ENCODE measurements at places on chromosomes 4 and X. TPM values are rescaled to one million over a fixed set of nuclear protein-coding genes. Genes with fewer than 3 reads are reported as not detected.

- no peak for DNase-seq
Observed at GRCh38 chr4:12050357-12050756, 621.7 kb upstream of the HS3ST1 start.

- DNase-seq = no peak
Observed at GRCh38 chr4:35975617-35976355, 268.5 kb downstream of the ARAP2 start.

DNA sequence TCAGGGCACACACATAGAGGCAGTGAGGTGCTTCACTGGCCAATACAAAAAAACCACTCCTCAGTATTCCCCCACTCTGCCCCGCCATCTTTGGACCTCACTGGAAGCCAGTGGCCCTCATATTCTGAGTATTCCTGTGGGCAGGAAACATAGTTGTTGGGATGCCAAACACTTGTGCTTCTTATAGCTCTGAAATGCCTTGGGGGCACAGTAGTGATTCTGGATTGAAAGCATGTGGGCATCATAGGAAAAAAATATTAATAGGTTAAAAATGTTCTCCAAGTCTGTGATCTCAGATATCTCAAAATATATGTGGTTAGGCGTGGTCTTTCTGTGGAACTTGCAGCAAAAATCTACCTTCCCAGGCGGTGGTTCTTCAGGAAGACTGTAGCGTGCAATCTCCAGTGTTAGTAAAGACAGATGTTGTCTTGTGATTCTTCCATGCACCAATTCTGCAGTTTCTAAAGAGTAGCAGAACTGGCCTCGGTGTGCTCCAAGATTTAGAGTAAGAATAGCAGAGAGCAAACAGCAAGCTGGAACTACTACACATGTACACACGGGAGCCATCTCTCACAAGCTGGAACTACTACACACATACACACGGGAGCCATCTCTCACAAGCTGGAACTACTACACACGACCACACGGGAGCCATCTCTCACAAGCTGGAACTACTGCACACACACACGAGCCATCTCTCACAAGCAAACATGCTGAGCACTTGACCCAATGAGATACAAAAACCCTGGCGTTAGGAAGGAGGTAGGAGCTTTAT is 8.0 kb upstream of the TENM3 start:
- DNase-seq = no peak

DNA sequence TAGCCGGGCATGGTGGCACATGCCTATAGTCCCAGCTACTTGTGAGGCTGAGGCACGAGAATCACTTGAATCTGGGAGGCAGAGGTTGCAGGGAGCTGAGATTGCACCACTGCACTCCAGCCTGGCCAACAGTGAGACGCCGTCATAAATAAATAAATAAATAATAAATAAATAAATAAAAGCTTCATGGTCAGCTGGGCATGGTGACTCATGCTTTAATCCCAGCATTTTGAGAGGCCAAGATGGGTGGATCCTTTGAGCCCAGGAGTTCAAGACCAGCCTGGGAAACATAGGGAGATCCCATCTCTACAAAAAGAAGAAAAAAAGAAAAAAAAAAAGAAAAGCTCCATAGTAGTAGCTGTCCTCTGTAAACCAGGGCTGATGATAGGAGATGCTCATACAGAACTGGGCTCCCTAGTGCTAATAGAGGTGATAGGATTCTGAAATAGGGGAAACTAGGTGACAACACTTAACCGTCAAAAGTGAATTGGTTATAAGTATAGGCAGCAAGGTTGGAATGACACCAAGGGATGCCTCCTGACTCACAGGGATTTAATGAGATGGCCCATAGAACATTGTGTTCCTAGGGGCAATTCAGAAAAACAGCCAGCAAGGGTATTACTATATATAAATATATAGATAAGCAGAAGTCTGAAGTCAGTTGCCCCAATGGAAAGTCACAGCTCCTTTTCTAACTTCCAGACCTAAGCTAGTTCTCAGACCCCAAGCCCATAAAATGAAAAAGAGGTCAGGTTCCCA is 41.8 kb upstream of the ARHGEF6 start:
- no peak for DNase-seq

- no peak for DNase-seq
Observed at GRCh38 chrX:40068048-40068447, 29.7 kb downstream of the BCOR start.

DNA sequence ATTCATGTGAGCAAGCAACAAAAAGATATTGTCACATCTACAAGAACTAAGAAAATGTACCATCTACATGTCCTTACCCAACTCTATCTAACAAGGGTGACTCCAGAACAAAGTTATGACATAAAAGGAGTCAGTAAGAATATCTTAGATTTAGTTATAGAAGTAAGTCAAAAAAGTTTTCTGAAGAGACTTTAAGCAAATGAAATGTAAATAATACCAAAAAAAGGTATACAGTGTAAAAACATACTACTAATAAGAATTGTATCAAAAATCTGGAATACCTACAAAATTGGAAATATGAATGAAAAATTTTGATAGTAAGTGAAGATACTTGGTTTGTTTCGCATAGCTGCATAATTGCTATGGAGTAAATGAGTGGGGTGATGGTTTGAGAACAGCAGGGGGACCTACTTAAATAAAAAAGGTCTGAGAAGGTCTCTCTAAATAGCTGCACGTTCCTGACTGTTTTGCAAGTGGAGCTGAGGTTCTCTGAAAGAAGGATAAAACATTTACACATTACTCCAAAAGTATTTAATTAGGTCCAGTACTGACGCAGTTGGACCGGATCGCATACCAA is 51.0 kb upstream of the ENPP6 start:
- peak; percentile 13 for DNase-seq

- DNase-seq = no peak
Observed at GRCh38 chrX:7828594-7828993, 14.4 kb upstream of the VCX start.

DNA sequence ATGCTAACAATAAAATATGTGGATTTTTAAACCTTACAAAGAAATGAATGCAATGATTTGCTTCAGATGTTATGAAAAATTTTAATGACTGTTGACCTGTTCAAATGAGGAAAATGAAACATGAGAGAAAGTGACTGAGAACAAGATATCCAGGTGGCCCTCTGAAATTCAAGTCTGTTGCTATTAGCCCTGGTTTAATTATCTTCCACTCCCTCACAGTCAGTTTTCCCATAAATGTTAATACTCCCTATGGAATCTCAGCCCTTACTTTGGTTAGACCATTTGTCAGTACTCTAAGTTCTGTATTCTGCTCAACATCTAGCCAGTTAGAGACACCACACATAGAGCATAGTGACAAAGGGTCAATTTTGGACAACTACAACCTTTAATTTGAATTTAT is 327.8 kb downstream of the PDGFC start:
- DNase-seq = no peak

GRCh38 chr4:125663896-125664767 is 349.4 kb downstream of the FAT4 start:
- no peak for DNase-seq

DNA sequence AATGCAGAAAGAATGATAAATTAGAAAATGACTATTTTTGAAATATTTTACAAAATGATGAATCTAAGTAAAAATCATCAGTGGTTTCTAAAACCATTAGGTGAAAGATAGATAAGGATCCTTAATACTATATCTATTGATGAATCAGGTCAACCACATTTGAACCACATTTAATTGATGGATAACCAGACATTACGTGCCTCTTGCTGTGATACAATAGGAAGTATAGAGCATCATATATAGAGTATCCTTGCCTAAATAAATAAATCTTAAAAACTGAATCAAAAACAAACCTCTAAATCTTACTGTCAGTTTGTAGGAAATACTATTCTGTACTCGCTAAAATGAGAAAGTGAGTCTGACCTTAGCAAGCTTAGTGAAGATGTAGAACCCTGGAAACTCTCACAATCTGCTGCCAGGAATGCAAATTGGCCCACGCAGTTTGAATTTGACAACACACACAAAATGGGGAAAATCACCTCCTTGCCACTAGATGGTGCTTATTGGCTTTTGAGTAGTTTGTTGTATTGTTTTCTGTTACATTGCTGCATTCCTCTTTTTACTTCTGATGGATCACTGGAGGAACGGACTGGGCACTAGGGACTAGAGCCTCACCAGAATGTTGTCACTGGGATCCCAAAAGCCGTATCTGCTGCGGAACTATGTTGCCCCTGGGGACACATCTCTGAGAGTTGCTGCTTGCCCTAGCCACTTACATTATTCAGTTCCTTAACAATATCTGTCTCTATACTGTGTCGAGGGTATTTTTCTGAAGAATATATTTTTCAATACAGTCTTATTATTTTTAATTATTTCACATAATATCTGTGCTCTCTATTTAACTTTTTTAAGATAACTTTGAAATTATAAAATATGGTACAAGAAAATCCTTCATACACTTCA is 25.4 kb upstream of the SLAIN2 start:
- DNase-seq = no peak

- no peak for DNase-seq
Observed at GRCh38 chr4:73870768-73871167, 1.6 kb downstream of the CXCL1 start.

- DNase-seq = no peak
Observed at GRCh38 chr4:74244049-74244448, 64.2 kb upstream of the EPGN start.

- no peak for DNase-seq
Observed at GRCh38 chr4:186307916-186308315, 41.9 kb downstream of the F11 start.

GRCh38 chr4:124282301-124282898 is 430.1 kb downstream of the ANKRD50 start:
- no peak for DNase-seq

DNA sequence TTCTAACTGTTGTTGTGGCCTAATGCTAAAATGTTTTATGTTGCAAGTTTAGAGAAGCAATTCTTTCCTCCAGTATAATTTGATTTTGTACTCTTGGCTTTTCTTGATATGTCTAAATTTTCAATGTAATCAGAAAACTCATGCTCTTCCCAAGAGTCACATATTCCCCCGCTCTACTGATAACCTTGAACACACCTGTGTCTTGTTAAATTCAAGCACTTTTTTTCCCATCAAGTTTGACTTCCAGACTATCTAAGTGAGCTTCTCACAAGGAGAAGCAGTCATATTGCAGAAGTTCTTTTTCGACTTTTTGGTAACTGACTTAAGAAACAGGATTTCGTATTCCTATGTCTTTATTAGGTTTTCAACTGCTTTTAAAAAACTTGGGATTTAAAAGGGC is 7.4 kb upstream of the ADH4 start:
- no peak for DNase-seq

- DNase-seq = no peak
Observed at GRCh38 chrX:137052643-137053235, 18.9 kb upstream of the GPR101 start.

- DNase-seq = no peak
Observed at GRCh38 chr4:83207497-83208101, 77.0 kb downstream of the COQ2 start.

- DNase-seq = no peak
Observed at GRCh38 chrX:40085102-40085551, 12.6 kb downstream of the BCOR start.

- no peak for DNase-seq
Observed at GRCh38 chr4:182643801-182644682, 273.1 kb downstream of the DCTD start.

- DNase-seq = no peak
Observed at GRCh38 chr4:26622913-26623312, 39.0 kb downstream of the TBC1D19 start.

- no peak for DNase-seq
Observed at GRCh38 chr4:121760205-121760604, 4.8 kb downstream of the SMIM43 start.

DNA sequence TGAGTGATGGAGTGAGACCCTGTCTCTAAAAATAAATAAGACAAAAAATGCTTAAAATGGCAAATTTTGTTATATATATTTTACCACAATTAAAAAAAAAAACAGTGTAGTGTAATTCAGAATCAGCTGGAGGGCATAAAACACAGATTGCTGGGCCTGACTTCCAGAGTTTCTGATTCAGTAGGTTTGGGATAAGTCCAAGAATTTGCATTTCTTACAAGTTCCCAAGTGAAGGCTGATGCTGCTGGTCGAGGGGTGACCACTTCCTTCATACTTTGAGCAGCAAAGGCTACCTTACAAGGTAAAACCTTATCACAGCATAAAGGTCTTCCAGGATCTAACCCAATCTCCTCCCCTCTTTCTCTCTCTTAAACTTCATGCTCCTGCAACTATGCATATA is 40.7 kb downstream of the KLHL8 start:
- no peak for DNase-seq

GRCh38 chr4:105440890-105441289 is 33.0 kb downstream of the PPA2 start:
- no peak for DNase-seq

DNA sequence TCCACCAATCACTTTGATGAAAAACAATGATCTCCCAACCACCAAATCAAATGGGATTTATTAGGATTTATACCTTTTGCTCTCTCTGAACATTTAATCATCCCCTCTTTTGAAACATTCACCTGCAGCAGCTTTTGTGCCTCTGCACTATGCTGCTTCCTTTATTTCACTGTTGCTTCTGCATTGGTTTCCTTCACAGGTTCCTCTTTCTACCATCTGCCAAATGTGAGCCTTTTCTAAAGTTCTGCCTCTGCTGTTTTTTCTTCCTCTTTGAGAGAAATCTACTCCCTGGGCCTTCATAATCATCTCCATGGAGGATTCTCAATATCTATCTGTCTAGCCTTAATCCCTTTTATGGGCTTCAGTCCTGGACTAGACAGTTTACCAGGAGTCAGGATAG is 24.7 kb downstream of the CUL4B start:
- no peak for DNase-seq

GRCh38 chr4:111802191-111802590 is 343.1 kb upstream of the FAM241A start:
- no peak for DNase-seq

DNA sequence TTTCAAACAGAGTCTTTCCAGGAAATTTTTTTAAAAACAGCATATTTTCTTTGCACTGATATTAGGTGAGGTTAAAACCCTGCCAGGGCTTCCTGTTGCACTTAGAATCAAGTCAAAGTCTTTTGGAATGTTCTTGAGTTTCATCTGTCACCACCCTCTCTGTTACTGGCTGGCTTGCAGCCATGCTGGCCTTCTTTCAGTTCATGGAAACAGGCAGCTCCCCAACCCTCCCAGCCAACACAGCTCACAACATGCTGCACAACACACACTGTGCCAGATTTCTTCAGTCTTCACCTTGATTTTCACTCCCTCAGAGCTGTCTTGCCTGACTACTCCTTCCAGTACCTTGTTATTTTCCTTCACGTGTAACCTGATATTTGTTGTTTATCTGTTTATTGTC is 129.5 kb downstream of the KCNIP4 start:
- DNase-seq = no peak

Gene SPIN2A
- not detected for total RNA-seq

Gene DMRTC1B
- total RNA-seq = not detected

Gene FRAS1
- total RNA-seq = 5.8 TPM

Gene FAM47E
- total RNA-seq = 1.0 TPM

Gene KLHL13
- 6.1 TPM for total RNA-seq

Gene GAGE1
- total RNA-seq = not detected

Gene FHIP1A
- total RNA-seq = 11.8 TPM

Gene TCEAL1
- 48.2 TPM for total RNA-seq

Gene HTN3
- not detected for total RNA-seq

Gene SMR3B
- total RNA-seq = not detected

All from right atrium auricular region (tissue), 2 donors.